OCI-LY7 (cell line): ENCODE measurements at places on chromosomes 11 and 22. TPM values are rescaled to one million over a fixed set of nuclear protein-coding genes. Genes with fewer than 3 reads are reported as not detected.
A peak's percentile ranks its signal among the peaks of the same experiment; 100 is the strongest.

DNA sequence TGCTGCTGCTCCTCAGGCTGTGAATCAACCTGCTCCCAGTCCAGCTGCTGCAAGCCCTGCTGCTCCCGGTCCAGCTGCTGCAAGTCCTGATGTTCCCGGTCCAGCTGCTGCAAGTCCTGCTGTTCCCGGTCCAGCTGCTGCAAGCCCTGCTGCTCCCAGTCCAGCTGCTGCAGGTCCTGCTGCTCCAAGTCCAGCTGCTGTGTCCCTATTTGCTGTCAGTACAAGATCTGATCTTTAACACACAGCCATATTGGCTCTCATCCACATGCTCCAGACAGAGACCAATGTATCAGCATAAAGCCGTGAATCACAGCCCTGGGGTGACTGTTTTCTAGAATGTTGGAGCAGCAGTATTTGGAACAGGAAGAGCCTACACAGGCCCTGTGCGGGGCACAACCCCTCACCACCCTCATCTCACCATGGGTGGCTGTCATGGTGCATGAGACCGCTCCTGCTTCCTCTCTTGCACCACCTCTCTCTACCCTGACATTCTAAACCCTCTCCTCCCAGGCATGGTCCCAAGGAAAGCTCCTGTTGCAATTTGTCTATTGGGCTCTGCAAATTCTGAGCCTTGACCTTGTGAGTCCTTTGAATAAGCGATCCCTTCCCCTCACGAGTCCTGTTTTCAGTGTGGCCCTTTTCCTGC lies 3.5 kb downstream of the KRTAP5-10 start:
- no peak for DNase-seq

DNA sequence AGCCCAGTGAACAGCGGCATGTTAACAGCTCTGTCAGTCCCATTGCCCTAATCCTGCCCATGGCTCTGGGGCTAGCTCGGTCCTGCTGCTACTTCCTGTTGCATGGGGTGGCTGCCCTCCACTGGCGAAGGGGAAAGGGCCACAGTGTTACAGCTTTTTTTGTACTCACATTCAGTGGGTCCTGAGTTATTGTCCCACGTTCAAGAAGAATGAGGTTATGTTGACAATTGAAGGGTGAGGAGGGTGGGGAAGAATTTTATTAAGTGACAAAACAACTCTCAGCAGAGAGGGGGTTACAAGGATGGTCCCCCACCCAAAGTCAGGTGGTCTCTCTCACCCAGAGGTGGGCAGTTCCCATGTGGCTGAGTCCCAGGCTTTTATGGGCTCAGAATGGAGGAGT lies 17.7 kb upstream of the MS4A7 start:
- peak; percentile 65 for DNase-seq

DNA sequence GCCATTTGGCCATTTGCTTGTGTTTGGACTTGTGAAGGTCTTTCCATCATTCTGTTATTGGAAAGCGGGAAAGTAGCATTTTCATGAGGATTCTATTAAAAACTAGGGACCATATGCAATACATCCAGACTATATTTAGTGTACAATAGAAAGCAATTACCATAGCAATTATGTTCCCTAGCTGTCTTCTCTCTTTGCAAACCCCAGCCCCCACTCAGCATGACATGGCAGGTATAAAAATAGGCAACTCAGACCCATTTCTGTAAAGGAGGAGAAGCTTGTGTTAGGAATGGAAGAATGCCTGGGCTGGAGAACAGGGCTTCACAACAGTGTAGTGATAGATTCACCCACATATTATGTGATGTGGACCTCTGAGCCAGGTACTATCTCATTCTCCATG lies 12.4 kb downstream of the OR51B6 start:
- no peak for DNase-seq

DNA sequence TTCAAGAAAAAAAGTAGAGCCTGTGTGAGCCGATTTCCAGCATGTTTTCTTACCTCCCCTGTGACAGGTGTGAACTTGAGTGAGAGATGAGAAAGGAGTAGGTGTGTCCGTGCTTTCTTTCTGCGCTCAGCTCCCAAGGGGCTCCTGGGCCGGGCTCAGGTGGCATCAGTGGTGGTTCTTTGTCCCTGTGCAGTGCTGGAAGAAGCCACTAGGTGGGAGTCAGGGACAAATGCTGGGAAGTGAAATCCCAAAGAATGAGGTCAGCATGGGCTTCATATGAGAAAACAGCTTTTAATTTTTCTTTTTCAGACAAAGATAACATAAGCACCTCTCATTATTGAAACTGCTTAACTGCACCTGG lies 57.8 kb downstream of the PPFIBP2 start:
- peak; percentile 23 for DNase-seq

DNA sequence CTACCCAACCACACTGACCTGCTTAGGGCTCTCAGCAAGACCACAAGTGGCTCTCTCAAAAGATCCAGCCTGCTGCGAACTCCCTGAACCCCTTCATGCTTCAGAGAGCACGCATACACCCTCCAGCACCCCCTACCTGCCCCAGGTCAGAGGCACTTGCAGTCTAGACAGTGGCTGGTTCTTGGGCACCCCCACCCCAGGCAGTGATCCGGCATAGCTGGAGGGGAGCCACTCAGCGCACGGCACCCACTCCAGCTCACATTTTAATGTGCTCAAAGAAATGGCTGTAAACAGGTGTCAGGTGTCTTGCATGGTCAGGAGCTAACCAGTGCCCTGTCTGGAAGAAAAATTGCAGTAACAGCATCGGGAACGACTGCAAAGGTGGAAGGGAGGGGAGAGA lies 140.8 kb downstream of the PKNOX2 start:
- no peak for DNase-seq

- DNase-seq = no peak
These were observed 855.6 kb downstream of the KCNA4 start for GRCh38 chr11:29161191-29161590.

- no peak for DNase-seq
These were observed 204.2 kb downstream of the AASDHPPT start for GRCh38 chr11:106281455-106282173.

DNA sequence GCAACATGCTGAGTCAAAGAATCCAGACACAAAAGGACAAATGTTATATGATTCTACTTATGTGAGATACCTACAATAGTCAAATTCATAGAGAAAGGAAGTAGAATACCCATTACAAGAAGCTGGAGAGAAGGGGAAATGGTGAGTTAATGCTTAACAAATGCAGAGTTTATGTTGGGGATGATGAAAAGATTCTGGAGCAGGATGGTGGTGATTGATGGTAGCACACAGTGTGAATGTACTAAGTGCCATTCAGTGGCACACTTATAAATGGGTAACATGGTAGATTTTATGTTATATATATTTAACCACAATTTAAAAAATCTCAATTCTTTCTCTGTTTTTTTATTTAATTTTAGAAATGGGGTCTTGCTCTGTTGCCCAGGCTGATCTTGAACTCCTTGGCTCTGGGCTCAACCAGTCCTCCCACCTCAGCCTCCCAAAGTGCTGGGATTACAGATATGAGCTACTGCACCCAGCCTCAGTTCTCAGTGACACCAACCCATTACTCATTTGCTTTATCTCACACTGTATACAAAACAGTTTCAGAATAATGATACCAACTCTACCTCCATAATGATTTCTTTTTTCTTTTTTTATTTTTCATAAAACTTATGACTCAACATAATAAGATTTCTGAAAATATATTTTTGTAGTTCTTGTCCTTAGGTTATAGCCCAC lies 9.6 kb upstream of the RELA start:
- no peak for DNase-seq

DNA sequence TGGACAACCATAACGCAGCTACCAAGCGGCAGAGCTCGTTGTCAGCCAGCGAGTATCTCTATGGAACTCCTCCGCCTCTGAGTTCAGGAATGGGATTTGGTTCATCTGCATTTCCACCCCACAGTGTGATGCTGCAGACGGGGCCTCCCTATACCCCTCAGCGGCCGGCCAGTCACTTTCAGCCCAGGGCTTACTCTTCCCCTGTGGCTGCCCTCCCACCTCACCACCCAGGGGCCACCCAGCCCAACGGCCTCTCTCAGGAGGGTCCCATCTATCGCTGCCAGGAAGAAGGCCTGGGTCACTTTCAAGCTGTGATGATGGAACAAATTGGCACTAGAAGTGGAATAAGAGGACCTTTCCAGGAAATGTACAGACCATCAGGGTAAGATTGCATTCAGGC lies 14.1 kb upstream of the SLC25A18 start:
- DNase-seq = no peak

The RIC3 gene
- total RNA-seq = not detected in 2 replicates

The CASP4 gene
- total RNA-seq = 1.4 and 1.6 TPM in 2 replicates
